ENCODE measurements at places on chromosomes 1 and 21.

DNA sequence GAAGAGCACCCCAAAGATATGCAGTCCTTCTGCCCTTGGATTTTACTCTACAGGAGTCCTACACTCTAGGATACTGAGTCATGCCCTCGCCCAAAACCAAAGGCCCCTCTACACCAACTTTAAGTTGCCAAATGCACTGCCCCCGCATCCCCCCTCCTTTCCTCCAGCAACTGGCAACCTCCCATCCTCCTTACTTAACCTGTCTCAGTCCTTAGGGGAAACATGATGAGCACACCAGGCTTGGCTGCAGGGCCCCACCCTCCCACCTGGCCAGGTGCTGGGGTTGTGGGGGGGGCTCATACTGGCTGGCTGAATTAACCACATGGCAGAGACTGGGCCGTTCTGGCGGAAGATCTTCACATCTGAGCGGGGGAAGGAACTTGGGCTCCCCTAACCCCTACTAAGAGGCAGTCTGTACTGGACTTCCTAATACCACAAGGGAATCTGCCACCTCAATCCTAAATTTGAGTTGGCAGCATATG is 1.2 kb downstream of the HDGF start:
- peak; percentile 73 for DNase-seq

- DNase-seq = peak; percentile 92
These were observed 14.0 kb upstream of the THEMIS2 start for GRCh38 chr1:27858072-27858948.

GRCh38 chr1:43868741-43869067 is 64.9 kb upstream of the ARTN start:
- DNase-seq = no peak

DNA sequence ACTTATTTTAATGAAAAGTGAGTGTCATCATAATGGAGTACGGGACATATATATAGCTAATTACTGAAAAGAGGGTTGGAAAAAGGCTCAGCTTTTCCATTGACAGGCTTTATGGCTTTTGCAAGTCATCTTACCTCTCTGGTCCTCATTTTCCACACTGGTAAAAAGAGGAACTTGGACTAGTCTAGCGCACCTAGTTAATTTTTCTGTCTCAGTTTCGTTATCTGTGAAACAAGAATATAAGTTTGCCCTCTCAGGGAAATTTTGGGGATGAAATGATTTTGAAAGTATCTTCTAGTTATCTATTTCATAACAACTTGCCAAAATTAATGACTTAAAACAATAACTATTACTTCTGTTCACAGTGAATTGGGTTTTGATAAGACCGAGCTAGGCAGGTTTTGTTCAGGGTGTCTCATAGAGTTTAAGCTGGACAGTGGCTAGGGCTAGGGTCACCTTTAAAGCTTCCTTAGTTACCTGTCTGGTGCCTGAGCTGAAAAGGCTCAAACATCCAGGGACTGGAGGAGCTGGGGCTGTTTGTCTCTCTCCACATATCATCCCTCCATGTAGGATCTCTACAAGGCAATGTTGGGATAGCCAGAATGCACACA is 91.7 kb downstream of the TYW3 start:
- DNase-seq = no peak

- no peak for DNase-seq
These were observed 37.3 kb downstream of the MFSD2A start for GRCh38 chr1:39992234-39992633.

DNA sequence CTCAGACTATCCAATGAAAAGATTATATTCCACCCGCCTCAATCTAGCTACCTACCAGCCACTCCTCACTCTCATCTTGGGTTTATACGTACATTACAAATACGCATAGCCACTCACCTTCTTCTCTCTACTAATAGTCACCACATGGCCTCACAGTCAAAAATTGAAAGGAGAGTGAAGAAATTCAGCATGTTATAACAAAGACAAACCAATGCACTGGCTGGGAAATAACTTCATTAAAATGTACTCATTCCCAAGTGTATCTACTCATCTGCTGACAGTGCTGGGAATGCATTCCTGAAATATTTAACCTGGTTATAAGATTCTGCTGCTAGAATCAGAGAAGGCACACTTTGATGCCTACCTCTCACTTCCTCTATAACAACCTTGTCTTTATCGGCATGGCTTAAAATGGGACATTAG is 6.5 kb downstream of the ZNF644 start:
- no peak for DNase-seq

DNA sequence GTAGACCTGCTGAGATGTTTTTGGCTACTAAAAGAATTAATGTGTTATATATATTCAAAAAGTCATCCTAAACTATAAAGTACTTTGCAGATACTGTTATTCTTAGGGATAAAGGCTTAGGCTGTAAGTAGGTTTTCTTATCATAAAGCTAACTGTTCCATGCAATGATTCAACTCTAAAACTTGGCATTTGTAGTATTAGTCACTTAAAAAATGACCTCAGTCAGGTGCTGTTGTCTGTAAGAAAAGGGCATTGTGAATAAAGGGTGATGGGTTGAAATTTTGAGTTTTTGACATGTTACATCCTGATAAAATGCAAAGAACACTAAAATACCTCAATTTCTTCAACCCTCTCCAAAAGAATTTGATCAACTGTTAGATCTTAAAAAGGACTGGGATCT is 32.9 kb downstream of the ADCY10 start:
- no peak for DNase-seq

- no peak for DNase-seq
These were observed 440 bp downstream of the TNFRSF25 start for GRCh38 chr1:6465461-6466005.

DNA sequence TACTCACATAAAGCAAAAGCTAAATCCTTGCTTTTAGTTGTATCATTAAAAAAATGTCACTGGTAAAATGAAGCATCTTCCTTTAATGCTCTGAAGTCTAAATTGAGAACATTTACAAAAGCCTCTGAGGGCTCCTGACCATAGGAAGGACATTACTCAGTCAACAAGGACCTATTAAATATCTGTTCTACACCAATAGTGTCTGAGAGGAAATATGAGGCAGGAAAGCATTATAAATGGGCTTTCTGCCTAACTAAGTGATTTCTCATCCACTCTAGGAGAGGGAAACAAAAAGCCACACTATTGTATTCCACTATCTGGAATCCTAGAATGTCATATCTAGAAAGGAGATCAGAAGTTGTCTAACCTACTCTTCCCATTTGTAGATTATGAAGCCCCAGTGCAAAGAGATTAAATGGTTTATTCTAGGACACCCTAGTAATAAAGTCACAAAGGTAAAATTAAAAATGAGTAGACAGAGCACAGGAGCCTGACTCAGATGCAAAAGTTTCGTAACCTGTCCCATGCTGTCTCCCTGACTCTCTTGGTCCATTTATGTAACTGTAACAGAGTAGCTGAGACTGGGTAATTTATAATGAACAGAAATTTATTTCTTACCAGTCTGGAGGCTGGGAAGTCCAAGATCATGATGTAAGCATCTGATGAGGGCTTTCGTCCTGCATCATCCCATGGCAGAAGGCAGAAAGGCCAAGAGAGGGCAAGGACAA is 17.6 kb downstream of the RGS1 start:
- DNase-seq = no peak

DNA sequence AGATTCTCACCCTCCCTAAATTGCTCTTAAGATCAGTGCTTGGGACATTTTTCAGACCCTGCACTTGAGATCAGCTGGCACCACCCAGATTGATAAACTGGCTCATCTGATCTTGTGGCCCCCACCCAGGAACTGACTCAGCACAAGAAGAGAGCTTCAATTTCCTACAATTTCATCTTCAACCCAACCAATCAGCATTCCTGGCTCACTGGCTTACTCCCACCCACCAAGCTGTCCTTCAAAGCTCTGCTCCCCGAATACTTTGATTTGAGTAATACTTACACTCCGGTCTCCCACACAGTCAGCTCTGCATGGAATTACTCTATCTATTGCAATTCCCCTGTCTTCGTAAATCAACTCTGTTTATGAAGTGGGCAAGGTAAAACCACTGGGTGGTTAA is 461.9 kb upstream of the RGS18 start:
- no peak for DNase-seq

GRCh38 chr1:30753660-30754123 is 3.9 kb downstream of the LAPTM5 start:
- DNase-seq = no peak

- DNase-seq = no peak
These were observed 88.2 kb downstream of the TIAM1 start for GRCh38 chr21:31255896-31256295.

- DNase-seq = peak; percentile 42
These were observed 27.6 kb downstream of the C2CD2 start for GRCh38 chr21:41926117-41926806.

- no peak for DNase-seq
These were observed 111.1 kb downstream of the ATP1B1 start for GRCh38 chr1:169217636-169218035.

DNA sequence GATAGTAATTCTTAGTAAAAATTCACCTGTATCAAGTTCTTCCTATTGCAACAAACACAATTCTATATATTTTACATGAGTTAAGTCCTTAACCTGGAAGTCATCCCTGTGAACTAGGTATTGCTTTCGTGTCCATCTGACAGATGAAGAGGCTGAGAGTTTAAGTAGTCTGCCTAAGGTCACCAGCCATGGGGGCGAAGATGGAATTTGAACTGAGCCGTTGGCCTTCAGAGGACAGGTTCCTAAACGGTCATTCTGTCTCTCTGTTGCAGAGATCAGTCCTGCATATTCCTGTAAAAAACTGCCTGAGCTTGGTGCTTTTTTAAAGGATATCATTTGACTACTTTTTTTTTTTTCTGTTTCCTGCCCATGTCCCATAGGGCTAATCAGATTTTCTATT is 10.2 kb upstream of the POFUT2 start:
- DNase-seq = no peak

- DNase-seq = no peak
These were observed 14.1 kb upstream of the RNF223 start for GRCh38 chr1:1088029-1088800.

DNA sequence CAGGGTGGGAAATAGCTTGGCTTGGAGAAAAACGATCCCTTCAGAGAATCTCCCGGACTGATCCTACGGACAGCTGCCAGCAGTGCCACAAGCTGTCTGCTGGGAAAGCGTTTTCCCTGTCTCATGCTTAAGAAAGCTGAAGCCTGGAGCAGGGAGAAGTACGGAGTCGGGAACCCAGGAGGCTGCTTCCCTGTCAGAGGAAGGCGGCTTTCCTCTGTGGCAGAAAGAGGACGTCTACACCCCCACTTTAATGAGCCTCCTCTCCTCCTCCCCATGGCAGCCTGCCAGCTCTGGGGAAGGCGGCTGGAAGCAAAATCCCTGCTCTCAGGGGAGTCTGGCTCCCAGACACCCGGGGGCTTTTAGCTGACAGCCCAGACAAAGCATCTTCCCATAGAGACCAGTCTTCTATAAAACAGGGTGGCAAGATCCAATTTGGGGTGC is 7.3 kb downstream of the KIF21B start:
- DNase-seq = peak; percentile 77

GRCh38 chr1:93581917-93582850 is 99.5 kb downstream of the BCAR3 start:
- peak; percentile 77 for DNase-seq

DNA sequence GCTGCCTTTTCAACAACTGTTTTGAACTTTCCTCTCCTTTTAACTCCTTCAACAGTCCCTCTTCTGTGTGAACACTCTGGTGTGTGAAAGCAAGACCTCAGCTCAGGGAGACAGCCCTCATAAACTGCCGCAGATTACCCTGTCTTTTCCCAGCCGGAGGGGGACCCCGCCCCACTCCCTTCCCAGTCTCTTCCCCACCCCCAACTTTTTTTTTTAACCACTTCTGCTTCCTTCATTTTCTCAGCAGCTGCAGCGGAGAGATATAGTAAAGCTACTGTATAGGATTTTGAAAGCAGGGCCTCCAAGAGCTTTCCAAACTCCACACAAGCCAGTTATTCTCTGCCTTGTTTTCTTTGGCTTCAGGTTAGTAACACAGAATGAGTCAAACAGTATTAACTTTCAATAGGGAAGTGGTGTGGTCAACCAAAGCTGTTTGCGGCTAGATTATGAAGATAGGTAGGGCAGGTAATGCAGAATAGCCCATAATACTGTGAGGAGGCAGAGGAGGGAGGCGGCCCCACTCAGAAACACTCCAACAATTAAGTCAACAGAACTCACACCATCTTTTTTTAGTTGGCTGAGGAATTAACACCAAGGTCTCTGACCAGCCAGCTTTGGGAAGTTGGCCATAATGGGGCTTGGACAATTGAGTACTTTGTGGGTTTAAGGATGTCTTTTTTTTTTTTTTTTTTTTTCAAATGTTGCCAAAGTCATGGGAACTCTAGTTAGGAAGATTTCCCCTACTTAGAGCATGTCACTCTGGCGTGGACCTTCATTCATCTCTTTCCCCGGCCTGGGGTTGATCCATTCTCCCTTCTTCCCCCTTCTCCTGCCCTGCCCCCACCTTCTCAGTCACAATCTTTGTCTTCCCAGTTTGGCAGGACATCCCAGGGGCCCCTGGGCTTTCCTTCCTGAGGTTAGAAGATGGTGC is 177.0 kb downstream of the CLIC6 start:
- DNase-seq = peak; percentile 65

GRCh38 chr1:184598403-184599193 is 156.1 kb downstream of the EDEM3 start:
- DNase-seq = no peak

GRCh38 chr1:27643600-27644368 is 8.8 kb upstream of the FGR start:
- peak; percentile 55 for DNase-seq

- peak; percentile 70 for DNase-seq
These were observed 38.8 kb downstream of the PLXNA2 start for GRCh38 chr1:208205216-208206013.

DNA sequence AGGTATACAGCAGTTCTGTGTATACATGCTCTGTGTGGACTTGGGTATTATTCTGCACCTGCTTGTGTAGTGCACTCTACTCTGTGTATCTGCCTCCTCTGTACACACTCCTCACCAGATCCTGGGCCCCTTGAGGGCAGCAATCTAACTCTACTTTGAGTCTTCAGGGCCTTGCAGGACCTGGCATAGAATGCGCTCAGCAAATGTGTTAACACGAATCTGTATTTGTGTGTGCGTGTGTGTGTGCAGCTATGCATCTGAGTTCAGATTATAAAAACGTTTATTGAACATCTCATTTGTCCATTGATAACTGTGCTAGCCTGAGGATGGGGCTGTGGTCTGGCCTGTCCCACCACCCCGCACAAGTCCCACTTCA is 3.9 kb upstream of the MEF2D start:
- DNase-seq = no peak

DNA sequence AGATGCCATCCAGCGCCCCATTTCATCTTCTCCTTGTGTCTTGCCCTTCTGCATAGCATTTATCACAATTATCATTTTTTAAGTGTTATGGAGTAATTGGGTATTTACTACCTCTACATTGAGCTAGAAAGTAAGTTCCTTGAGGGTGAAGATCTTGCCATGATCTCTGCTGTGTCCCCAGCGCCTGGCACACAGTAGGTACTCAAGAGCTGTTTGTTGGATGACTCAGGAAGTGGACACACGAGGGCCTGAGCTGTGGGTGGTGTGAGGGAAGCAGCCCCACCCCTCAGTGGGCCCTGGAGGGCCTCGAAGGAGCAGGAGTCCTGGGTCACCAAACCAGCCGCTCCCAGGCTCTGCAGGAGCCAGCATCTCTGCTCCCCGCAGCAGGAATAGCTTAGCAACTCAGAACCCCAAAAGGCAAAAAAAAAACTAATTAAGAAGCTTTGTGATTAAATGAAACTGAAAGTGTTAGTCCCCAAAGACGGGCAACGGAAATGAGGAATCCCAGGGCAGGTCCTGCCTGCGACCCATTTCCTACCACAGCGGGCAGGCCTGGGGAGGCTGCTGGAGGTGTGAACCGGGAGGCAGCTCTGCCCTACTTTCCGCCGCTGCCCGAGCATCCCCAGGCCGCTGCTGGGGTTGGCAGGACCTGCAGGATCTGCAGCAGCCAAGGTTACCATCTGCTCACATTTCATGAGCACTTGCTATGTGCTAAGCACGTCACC is 87.7 kb downstream of the LACTBL1 start:
- DNase-seq = no peak

- DNase-seq = peak; percentile 51
These were observed 10.9 kb upstream of the IFI16 start for GRCh38 chr1:158998781-158999161.

All from colonic mucosa (tissue), 4 donors.